ENCODE measurements at places on chromosomes 6 and 20. TPM values are rescaled to one million over a fixed set of nuclear protein-coding genes. Genes with fewer than 3 reads are reported as not detected.

DNA sequence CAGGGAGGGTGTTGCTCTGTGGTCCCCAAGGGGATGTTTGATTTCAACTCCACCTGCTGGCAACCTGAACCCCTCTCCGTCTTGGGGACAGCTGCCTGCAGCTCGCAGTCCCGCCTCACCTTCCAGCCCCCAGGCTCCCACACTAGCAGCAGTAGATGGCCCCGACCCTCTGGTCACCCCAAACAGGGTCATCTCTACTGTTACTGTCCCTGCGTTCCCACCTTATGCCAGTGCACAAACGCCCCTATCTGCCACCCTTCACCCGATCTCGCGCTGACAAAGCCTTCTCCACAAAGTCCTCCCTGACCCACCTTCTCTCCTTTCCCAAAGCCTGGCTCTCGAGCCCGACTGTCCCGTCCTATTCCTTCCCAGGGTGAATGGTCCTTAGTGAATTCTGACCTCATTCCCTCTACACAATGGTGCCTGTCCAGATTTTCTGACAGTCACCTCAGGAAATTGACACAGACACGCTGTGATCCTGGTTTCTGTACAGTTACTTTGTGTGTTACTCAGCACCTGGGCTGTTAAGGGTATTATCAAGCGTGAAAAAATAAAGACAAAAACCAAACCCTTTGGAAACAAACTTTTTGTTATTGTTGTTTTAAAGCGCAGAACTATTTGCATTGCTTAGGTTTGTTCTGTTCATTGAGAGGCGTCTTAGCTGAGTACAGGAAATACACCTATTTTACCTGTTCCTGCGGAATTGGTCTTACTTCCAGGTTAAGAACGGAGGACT is 728 bp downstream of the FUT9 start:
- no peak for DNase-seq

MOG gene
- total RNA-seq = 5.4 TPM

OOEP gene
- 0.45 TPM for total RNA-seq

DNA sequence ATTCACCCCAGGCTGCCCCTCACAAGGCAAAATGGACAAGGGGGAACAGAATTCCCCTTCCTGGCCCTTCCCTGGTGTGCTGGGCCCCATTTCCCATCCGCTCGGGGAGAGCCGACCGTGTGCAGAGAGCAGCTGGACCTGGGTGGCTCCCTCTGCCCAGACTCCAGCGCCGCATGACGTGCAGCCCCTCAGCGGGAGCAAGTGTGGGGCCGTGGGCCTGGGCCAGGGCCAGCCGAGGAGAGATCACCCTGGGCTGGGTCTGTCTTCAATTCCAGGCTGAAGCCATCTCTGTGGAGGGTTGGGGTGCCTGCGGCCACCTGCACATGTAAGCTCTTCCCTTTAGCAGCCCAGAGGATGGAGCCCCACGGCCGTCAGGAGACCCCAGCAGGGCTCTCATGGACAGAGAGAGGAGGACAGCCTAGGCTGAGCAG is 241.8 kb downstream of the TTLL2 start:
- DNase-seq = no peak

DNA sequence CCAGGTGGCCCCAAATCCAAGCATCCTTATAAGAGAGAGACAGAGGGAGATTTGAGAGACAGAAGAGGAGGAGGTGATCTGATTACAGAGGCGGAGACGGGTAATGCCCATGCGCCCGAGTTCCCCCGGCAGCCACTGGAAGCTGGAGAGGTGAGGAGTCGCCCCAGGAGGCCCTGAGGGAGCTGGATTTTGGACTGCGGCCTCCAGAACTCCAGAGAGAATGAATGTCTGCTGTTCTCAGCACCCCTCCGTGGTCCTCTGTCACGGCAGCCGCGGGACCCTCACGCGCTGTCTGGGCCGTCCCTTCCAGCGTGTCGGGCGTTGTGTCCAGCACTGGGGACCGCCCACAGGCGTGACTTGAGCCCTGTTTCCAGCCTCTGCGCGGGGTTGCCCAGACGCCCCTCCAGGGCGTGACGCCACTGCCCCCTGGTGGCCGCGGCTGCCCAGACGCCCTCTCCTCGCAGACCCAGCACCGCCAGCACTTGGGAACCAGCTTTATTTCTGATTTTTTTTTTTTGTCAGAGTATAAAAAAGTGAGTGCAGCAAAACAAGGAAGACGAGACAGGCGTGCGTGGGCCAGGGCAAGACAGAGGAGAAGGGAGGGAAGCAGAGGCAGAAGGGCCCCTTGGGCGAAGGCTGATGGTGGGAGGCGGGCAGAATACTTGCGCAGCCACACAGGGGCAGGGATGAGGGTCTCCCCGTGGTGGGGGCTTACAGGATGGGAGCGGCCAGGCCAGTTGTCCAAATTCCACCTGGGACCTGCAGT is 4.1 kb upstream of the ZNF512B start:
- peak; percentile 95 for DNase-seq

- DNase-seq = no peak
Observed at GRCh38 chr6:91279740-91280493, 693.0 kb upstream of the MAP3K7 start.

- no peak for DNase-seq
Observed at GRCh38 chr6:116695401-116695800, 14.4 kb downstream of the KPNA5 start.

DNA sequence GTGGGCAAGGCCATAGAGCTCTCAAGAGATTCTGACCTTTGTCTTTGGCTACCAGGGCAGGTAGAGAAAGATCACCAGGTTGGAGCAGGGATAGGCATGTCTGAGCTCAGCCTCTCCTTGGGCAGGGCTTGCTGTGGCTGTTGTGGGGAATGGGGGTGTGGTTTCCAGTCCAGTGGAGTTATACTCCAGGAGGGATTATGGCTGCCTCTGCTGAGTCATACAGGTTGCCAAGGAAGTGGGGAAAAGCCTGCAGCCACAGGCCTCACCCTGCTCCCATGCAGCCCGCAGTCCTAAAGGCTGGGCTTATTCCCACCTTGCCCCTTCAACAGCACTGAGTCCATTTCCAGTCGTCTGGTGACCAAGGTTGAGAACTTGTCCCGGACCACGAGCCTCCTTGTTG is 21.9 kb downstream of the MEP1A start:
- no peak for DNase-seq

DNA sequence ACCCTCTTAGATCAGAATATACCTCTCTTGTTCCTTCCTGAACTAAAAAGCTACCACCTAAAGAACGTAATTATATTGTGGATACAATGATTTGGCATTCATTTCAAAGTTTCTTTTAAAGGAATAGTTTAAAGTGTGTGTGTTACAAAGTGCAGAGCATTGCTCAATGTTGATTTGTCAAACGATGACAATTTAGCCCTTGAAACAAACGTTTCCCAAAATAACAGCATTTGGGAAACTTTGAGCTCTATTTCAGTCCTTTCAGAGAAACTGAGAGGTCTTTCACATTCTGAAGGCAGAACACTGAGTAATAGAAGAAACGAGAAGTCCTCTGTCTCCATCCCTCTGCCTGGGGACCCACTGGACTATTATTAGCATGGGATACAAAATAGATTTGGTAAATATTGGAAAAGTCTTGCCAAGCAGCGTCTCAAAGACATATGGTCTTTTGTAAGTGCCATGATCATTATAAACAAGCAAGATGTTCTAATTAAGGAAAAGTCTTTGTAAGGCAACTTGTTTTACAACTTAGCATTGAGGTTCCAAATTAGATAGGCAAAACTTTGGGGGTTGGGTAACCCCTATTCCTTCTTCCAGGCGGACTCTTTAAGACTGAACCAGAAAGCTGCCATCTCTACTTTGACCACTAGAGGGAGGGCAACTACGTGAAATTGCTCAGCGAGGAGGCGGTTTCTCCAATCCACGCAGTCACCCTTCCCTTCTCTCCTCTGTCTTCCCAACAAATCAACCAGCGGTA is 208.8 kb downstream of the RNF144B start:
- DNase-seq = no peak

- no peak for DNase-seq
Observed at GRCh38 chr20:56403465-56403864, 8.6 kb upstream of the CASS4 start.

PTGIS gene
- total RNA-seq = 24.0 TPM

DNA sequence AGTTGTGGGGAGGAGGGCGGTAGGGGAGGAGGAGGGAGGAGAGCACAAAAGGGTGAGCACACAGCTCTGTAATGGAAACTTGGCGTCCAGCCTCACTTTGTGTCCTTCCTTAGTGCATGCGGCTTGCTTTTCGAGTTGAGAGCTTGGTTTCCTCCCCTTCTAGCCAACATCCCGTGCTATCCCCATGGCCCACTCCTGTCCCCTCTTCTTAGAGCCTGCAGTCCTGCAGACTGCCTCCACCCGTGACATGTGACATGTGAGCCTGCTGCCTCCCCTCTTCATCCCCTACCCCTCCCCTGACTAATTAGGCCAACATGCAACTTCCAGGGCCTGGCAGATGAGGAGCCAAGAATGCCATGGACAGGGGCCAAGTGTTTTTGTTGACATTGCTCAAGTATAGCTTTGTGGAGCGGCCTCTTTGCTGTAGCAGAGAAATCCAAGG is 63.2 kb downstream of the SLC24A3 start:
- DNase-seq = peak; percentile 66

SLC22A7 gene
- not detected for total RNA-seq

MEI4 gene
- 0.32 TPM for total RNA-seq

DNA sequence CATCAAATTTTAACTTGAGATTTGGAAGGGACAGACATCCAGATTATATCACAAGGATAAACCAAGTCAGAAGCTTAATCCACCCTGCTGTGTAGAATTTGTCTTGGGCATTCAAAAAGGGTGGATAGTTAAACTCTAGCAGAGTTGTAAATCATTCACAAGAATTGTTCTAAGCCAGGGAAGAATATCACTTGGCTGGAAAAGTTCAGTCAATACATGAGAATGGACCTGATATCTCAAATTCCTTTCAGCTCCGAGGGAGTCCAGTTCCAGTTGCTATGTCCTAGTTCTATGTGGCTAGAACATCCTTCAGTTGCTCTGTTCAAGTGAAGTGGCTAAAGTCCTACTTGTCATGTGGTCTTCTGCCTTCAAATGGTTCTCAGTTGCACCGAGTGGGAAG is 351.8 kb upstream of the JARID2 start:
- no peak for DNase-seq

DNA sequence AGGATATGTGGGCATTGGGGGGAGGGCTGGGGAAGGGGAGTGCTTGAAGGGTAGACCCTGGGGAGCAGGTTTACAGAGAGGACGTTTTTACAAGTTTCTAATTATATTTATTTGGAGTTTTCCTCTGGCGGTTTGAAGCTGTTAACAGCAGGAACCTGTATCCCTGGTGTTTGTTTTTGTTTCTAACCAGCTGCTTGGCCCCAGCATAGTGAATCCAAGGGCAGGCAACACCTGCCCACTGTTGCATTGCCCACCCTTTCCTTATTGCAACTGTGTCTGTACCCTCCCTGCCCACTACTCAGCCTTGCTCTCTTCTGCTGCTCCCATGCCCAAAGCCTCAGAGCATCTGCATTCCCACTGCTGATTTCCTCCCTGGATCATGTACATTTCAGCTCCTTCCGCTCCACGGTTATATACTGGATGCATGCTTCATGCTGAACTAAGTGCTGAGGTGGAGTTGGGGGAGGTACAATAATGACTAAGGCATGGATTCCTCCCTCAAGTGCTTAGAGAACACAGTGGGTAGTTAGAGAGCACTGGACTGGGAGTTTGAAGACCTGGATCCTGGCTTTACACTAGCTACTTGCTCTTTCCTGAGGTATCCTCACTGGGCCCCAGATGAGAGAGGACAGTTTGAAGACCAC is 6.0 kb downstream of the SCUBE3 start:
- DNase-seq = no peak

ADGB gene
- total RNA-seq = not detected

DNA sequence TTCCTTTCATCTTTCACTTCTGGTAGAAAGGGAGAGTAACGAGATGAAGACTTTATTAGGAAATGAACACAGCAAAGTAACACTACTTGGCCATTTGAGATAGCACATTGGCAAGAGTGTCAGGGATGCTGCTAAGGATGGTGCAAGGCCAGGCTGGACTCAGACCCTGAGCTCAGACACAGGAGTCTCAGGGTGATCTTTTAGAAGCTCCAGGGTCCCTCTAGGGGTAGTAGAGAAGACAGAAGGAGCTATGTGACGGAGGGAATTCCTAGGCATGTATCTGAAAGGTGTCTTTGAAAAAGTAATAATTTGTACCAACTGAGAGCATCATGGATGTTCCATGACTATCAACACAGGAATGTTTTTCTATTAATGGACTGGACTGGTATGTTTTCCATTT is 436.5 kb downstream of the DHX35 start:
- DNase-seq = no peak

DNA sequence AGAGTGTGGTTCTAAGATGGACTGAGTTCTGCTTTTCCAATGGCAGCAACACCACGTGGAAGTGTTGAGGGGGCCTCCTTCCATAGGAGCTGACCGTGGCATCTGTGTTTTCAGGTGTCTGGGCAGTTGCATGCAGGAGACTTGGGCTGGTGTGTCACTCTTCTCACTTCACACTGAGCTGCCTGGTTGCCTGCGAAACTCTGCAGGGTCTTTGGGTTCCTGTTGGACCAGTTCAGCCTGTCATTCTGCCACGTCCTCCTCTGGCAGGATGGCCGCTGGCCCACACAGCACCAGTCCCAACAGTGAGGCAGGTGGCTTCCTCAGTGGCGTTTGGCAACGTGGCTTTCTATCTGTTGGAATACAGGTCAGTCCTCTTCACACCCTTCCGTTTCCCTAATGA is 16.1 kb upstream of the UNC93A start:
- DNase-seq = no peak

DNA sequence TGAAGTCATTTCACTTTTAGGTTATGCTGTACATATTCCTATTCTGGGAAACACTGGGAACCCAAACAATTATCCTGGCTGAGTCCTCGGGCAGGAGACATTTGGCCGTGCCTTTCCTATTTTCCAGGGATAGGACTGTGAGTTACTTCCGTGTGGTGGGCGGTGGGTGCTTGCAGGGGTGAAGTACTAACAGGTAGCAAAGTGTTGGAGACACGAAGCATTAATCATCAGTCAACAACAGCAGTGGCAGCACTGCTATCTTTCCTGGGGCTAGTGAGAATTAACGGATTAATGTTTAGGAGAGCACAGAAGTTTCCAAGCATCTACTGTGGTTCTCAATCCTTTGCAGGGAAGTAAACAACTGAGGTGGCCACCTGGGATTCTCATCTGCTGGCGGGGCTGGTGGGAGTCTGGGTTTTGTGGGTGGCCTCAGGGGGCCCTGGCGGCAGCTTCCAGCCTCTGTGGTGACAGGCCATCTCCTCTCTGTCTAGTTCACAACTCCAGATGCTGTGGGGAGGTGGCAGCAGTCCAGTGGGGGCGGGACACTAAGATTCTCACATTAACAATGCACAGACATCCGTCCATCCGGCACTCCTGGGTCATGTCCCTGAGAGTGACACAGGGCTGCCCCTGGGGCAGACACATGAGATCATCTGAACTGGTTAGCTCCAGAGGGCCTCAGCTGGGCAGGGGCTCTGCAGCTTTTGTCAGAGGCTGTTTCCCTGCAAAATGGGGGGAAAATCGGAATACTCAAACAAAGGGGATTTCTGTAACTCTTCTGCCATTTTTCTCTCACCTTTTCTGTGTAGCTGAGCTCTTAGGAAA is 90.9 kb downstream of the GJA10 start:
- peak; percentile 89 for DNase-seq

DNA sequence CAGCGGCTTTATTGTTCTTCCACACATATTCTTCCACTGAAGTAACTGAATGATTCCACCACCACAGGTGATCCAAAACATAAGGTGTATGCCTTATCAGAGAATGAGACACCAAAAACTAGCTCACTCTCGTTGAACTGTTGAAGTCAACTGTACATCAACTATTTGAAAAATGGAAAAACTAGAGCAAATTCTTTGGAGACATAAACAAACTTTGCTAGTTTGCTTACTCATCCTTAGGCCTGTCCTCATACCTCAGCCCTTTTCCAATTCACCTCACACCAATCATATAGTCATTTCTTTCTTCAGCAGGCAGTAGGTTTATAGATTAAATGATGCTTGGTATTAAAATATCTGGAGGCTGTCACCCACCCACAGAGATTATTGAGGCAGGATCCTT is 77.1 kb upstream of the RNF217 start:
- DNase-seq = no peak
